Activated CD4-positive, alpha-beta memory T cell treated with anti-CD3 and anti-CD28 coated beads, Interleukin-2, amount 10 ng/mL, durations not matched to agents 7 days and 5 days (primary cell): ENCODE measurements at places on chromosomes 5 and 9. TPM values are rescaled to one million over a fixed set of nuclear protein-coding genes. Genes with fewer than 3 reads are reported as not detected.

GRCh38 chr9:127130661-127131538, 8.5 kb upstream of the ANGPTL2 start:
- H3K27ac ChIP-seq = no peak overlapping the region
- H3K4me3 ChIP-seq = no peak overlapping the region
- H3K4me1 ChIP-seq = no peaks in the 10 kb centered on the region

Gene SLC1A3
- not detected for total RNA-seq

DNA sequence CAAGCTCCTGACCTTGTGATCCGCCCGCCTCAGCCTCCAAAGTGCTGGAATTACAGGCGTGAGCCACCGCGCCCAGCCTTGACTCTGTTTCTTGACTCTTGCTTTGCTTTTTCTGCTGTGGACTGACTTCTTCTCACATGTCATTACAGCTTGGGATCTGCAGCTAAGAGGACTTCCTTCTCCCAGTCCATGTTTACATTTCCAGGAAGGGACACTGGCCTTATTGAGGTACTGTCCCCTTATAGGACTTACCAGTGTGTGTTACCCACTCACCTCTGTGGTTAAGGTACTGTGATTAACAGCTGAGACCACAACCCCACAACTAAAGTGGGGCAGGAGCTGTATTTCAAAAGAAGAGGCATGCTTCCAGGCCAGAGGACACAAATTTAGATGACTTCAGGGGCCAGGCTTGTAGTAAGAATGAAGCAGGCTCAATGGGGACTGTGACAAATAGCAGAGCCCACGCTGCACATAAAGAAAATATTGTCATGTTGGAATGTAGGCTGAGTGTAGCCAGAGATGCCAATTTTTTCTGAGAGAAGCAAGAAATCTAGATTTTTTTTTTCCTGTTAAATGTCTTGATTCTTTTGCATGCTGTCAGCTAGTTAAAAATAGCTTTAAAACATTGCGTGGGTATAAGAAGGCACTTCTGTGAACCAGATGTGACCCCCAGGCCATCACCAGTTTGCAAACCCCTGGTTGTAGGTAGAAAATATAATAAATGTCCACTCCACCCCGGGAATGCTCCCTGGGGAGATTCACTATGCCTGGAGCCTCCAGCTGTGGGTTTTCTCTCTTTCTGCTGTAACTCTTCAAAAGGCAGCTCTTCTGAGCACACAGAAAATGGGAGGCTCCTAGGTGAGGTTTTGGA, 75.0 kb downstream of the PTPDC1 start:
- H3K4me1 ChIP-seq = peaks cover 1% of the 10 kb centered on the region
- no peaks in the 10 kb centered on the region for H3K36me3 ChIP-seq
- no peak overlapping the region for H3K27ac ChIP-seq
- no peaks in the 10 kb centered on the region for H3K27me3 ChIP-seq
- H3K4me3 ChIP-seq = no peak overlapping the region

GRCh38 chr9:120562861-120563443, 17.0 kb downstream of the CDK5RAP2 start:
- peaks cover 11% of the 10 kb centered on the region for H3K4me1 ChIP-seq
- H3K36me3 ChIP-seq = peaks cover 69% of the 10 kb centered on the region
- no peak overlapping the region for H3K4me3 ChIP-seq
- H3K27ac ChIP-seq = no peak overlapping the region

Gene FBXO10
- 6.7 TPM for total RNA-seq

GRCh38 chr9:81237565-81238231, 451.6 kb downstream of the TLE1 start:
- H3K27me3 ChIP-seq = no peaks in the 10 kb centered on the region
- DNase-seq = no peak
- H3K4me3 ChIP-seq = no peak overlapping the region
- no peak overlapping the region for H3K27ac ChIP-seq
- H3K4me1 ChIP-seq = no peaks in the 10 kb centered on the region

DNA sequence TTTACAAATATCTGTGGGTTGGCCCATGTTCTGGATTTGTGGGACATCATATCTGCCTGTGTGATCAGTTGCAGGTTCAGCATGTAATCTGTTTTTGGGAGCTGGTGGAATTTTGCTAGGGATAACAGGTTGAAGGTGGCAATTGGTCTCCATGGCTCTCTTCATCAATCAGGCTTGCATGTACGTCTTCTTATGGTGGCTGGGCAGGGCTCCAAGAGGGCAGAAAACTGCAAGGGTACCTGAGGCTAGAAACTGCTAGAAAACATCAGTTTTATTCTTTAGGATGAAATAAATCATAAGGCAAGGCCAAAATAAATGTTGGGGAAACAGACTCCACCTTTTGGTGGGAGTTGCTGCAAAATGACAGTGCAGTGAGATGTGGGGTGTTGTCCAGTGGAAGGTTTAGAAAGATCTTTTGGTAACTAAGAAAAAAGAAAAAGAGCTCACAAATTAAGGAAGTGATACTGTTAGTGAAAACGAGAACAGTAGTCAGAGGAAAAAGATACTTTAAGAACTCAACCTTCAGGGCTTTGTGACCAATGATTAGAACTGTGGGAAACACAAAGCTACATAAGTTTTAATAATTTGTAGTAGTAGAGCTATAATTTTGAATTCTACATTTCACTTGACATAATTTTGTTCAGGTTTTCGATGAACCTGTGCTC, 300.7 kb upstream of the IZUMO3 start:
- H3K36me3 ChIP-seq = no peaks in the 10 kb centered on the region
- H3K4me3 ChIP-seq = no peak overlapping the region
- no peaks in the 10 kb centered on the region for H3K27me3 ChIP-seq
- no peak for DNase-seq
- no peak overlapping the region for H3K27ac ChIP-seq

DNA sequence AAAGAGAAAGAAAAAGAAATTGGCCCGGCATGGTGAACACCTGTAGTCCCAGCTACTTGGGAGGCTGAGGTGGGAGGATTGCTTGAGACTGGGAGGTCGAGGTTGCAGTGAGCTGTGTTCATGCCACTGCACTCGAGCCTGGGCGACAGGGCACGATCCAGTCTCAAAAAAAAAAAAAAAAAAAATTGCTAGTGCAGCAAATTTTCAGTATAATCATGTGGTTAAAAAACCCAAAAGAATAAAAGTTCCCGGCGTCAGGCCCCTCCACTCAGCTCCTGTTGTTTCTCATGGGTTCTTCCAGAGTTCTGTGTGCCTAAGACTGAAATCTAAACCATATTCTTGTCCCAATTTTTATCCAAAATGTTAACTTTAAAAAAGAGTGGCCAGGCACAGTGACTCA, 49.1 kb downstream of the WNK2 start:
- no peak for DNase-seq
- peaks cover 20% of the 10 kb centered on the region for H3K4me1 ChIP-seq
- H3K4me3 ChIP-seq = no peak overlapping the region
- H3K36me3 ChIP-seq = no peaks in the 10 kb centered on the region

Gene TRAF2
- total RNA-seq = 45.7 TPM

Gene ANKRD31
- total RNA-seq = 0.18 TPM

DNA sequence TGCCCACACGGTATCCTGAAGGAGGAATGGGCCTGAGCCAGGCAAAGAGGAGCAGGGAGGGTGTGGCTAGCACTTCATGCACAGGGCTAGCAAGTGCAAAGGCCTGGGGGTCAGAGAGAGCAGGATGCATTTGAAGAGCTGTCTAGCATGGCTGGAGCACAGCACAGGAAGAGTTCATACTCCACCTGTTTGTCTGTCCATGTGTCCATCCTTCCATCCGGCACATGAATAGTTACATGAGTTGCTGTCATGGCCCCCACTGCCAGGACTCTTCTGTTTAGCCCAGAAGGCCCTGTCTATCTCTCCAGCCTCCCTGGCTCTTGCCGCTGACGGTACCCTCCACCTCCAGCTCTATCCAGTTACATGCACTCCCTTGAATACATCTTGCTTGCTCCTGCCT, 17.1 kb downstream of the RGS3 start:
- H3K27me3 ChIP-seq = peaks cover 7% of the 10 kb centered on the region
- no peaks in the 10 kb centered on the region for H3K36me3 ChIP-seq
- no peak for DNase-seq

Gene TESK1
- total RNA-seq = 32.3 TPM

GRCh38 chr9:133362359-133363044, 6.2 kb downstream of the SURF2 start:
- no peaks in the 10 kb centered on the region for H3K27me3 ChIP-seq
- peaks cover 40% of the 10 kb centered on the region for H3K4me1 ChIP-seq
- H3K4me3 ChIP-seq = no peak overlapping the region
- H3K27ac ChIP-seq = no peak overlapping the region
